ENCODE measurements at places on chromosomes 7 and 10.

GRCh38 chr7:144133307-144133706, 10.3 kb downstream of the OR2A14 start:
- no peak for DNase-seq

GRCh38 chr10:55500931-55501559, 700.0 kb upstream of the PCDH15 start:
- DNase-seq, result peak; percentile 3

DNA sequence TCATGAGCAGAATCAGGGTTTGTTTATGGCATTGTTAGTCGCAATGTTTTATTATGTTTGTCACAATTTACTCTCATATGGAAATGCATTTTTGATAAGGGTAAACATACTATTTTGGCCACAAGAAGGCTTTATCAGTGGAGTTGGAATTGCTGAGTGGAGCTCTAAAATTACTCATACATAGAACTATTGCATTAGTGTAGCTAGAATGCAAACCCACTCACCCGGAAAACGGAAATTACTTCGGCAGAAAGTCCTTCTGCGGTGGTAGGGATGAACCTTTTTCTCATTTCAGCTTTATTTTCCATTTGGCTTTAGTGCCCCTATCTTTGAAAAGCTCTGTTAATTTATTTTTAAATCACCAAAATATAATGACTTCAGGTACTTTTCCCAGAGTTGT, 42.8 kb upstream of the NPY start:
- no peak for DNase-seq

DNA sequence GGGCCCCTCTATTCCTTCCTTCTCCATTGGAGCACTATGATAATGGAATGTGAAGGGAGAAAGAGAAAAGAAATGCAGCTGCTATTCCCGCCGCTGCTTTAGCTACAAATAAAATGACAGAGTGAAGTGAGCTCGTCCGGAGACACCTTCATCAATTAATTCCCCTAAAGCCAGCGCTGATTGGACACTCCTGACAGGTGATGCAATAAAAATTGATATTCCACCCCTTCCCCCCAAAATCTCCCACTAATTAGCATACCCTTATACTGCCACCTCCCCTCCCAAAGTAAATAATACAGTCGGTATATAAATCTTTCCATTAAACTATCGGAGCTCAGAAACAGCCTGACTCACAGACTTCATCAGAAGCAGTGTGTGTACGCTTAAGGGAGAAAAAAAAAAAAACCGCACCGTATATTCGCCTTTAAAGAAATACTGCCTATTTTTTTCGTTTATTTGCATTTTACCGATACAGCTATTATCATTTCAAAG, 7.3 kb downstream of the SKIDA1 start:
- no peak for DNase-seq

DNA sequence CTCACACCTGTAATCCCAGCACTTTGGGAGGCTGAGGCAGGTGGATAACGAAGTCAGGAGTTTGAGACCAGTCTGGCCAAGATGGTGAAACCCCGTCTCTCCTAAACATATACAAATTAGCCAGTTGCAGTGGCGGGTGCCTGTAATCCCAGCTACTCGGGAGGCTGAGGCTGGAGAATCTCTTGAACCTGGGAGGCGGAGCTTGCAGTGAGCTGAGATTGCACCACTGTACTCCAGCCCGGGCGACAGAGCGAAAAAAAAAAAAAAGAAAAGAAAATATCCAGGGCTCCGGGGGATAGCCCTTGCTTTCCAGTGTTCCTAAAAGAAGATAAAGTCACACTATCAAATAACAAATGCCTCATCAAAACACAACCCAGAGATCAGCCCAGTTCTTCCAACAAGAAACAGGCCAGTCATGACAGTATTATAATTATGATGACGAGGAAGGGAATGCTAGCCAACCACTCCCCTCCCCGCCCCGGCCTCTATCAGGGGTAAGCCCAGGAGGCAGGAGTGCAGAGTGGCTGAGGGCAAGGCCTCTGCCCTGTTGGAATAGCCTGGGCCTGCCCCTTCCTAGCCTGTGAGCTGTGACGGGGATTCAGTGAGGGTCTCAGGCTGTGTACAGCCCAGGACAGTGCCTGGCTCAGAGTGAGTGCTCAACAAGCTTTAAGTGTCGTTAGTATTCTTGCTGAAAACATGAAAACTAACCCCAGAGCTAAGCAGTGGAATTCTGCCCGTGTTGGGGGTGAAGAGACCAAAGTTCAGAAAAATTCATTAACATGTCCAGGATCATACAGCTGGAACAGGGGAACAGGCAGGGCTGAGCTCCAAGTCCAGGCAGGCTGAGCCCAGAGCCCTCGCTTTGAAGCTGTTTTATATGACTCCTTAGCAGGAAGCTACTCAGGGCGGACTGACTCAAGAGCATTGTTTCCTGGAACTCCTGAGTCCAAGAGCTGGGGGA, 54.3 kb downstream of the FAM241B start:
- DNase-seq, result peak; percentile 39

GRCh38 chr10:86755740-86756510, 494 bp upstream of the BMPR1A start:
- DNase-seq, result peak; percentile 99

GRCh38 chr7:17029150-17029549, 147.4 kb upstream of the AGR3 start:
- DNase-seq, result no peak

GRCh38 chr7:82740246-82740848, 296.8 kb upstream of the CACNA2D1 start:
- DNase-seq, result peak; percentile 48

DNA sequence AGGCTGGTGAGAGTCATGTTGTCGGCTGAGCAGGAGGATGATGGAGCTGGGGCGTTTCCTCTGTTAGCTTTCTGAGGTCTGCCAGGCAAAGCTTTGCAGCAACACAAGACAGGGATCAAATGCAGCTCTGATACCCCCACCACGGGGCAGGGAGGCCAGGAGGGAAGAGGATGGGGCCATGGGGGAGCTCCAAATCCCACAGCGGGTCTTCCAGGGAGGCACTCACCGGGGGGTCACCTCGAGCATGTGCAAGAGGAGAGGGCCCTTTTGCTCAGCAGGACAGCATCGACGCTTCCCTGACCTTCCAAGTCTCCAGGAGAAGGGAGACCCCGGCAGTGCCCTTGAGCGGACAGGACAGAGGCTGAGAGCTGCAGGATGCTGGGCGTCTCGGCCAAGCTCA, 127.5 kb downstream of the WDR37 start:
- DNase-seq, result no peak

GRCh38 chr10:73744664-73744975, 448 bp downstream of the SEC24C start:
- DNase-seq, result peak; percentile 60

DNA sequence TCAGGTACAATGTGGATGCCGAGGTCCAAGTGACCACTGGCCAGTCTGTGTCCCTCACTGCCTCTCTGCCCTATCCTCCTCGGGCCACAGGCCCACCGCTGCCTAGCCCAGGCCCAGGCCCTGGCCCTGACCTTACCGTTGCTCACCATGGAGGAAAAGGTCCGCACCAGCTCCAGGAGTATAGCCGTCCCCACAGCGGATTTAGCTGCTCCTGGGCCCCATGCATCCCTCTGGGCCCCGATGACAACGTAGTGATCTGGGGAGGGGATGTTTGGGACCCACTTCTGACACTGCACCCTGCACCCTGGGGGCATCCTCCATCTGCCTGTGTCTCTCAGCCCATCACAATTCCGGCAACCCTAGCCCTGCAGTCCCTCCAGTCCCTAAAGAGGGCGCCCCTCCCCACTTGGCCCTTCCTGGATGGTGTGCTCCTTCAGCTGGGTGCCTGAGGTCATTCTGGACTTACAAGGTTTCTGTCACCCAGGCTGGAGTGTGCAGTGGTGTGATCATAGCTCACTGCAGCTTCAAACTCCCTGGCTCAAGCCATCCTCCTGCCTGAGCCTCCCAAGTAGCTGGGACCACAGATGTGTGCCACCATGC, 12.1 kb downstream of the TFR2 start:
- peak; percentile 86 for DNase-seq

GRCh38 chr10:22849077-22849805, 78.6 kb upstream of the ARMC3 start:
- DNase-seq, result no peak

GRCh38 chr10:86017841-86018734, 348.5 kb downstream of the GRID1 start:
- DNase-seq, result no peak

- no peak for DNase-seq
Measured at GRCh38 chr7:79149831-79150230, 303.6 kb downstream of the MAGI2 start.

GRCh38 chr10:13718820-13719219, 132.1 kb downstream of the PRPF18 start:
- no peak for DNase-seq

GRCh38 chr7:20218279-20218678, 1.1 kb upstream of the MACC1 start:
- DNase-seq, result no peak

- DNase-seq, result peak; percentile 70
Measured at GRCh38 chr7:132755538-132756483, 179.5 kb upstream of the PLXNA4 start.

- DNase-seq, result no peak
Measured at GRCh38 chr10:17154116-17154515, 24.5 kb upstream of the CUBN start.

- DNase-seq, result no peak
Measured at GRCh38 chr7:27123007-27123476, 7.5 kb downstream of the HOXA4 start.

All from SK-N-SH (cell line).